ENCODE measurements at places on chromosomes 3 and 15.

GRCh38 chr3:36197151-36197550, 183.2 kb upstream of the STAC start:
- no peak for DNase-seq

DNA sequence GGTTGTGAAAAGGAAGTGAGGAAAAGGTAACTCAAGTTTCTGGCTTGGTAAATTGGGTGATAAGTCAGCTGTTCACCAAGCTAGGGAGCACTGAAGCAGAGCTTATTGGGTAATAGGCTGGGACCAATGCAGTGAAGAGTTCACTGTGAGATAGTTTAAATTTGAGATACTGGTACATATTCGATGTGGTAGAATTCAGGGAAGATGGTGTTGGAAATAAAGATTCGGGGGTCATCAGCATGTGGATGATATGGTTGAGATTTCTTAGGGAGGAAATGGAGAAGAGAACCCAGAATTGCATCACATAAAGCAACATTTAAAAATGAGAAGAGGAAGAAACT, 16.9 kb downstream of the MME start:
- DNase-seq, result no peak

- peak; percentile 75 for DNase-seq
Observed at GRCh38 chr3:14391033-14391432, 11.4 kb upstream of the SLC6A6 start.

DNA sequence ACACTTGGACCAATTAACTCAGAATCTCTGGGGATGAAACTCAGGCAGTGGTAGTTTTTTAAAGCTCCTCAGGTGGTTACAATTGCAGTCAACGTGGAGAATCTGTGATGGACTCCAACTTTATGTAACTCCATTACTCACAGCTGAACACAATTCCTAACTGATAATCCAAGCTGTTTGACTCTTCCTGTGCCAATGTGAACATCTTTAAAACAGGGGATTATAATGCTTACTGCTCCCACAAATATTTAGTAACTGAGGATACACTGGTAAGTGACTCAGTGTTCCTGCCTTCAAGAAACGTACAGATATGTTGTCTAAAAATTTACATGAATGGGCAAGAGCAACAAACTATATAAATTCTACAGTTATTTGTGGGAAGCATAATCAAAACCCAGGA, 85.6 kb downstream of the OSBPL10 start:
- DNase-seq, result peak; percentile 79

DNA sequence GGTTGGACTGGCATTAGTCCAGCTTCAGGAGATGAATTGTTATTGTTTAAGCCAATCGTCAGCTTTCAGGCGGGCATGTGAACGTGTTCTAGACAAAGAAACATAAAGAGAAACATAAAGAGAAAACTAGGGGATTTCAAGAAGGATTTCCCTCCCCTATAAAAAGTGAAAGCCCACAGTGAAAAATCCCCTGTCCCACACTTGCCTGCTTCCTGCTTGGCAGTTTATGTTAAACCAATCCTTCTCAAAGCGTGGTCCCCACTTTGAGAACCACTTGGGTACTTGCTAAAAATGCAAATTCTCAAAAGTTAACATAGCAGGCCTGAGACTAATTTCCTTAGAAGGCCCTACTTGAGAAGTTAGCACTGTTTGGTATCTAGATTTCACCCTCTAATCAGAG, 293.0 kb upstream of the SOX14 start:
- no peak for DNase-seq

DNA sequence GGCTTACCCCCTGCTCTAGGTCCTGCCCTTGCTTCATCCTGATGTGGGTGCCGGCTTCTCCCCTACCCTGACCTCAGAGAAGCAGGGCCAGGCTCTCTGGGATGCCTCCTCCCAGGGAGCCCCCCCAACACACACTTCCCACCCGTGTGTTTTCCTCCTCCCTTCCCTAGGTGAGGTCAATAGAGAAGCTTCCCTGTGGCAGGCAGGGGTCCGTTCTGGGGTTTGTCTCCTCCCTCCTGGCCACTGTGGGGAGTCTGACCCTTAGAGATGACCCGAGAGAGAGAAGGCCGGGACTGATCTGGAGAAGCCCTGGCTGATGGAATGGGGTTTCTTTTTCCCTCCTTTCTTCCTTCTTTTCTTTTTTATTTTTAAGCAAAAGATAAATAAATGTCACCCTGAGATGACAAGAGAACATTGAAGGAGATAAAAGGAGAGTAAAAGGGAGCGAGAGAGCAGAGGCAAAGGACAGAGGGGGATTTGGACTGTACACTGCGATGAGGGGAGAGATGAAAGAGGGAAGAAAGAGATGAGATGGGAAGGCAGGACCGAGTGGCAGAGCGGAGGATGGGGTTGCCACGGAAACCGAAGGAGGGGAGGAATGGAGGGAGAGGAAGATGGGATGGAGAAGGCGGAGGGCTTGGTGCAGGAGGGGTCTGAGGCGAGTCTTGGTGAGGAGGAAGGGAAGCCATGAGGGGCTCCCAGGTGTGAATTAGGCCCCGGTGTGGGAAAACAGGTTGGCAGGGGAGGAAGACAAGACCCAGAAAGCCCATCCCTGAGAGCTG, 48.4 kb downstream of the IDH2 start:
- DNase-seq, result no peak
